Epithelial cell of umbilical artery (primary cell): ENCODE measurements at places on chromosomes 1 and 21. TPM values are rescaled to one million over a fixed set of nuclear protein-coding genes. Genes with fewer than 3 reads are reported as not detected.

C8A gene
- not detected in 2 replicates for total RNA-seq

FNBP1L gene
- total RNA-seq = 41.6 and 47.1 TPM in 2 replicates

FAM163A gene
- total RNA-seq = under 0.01 TPM in 2 replicates

OR2L2 gene
- not detected in 2 replicates for total RNA-seq

SLC6A17 gene
- under 0.01 TPM in 1 of 2 replicates, not detected in the other for total RNA-seq
